ENCODE measurements at places on chromosomes 6 and 20.

DNA sequence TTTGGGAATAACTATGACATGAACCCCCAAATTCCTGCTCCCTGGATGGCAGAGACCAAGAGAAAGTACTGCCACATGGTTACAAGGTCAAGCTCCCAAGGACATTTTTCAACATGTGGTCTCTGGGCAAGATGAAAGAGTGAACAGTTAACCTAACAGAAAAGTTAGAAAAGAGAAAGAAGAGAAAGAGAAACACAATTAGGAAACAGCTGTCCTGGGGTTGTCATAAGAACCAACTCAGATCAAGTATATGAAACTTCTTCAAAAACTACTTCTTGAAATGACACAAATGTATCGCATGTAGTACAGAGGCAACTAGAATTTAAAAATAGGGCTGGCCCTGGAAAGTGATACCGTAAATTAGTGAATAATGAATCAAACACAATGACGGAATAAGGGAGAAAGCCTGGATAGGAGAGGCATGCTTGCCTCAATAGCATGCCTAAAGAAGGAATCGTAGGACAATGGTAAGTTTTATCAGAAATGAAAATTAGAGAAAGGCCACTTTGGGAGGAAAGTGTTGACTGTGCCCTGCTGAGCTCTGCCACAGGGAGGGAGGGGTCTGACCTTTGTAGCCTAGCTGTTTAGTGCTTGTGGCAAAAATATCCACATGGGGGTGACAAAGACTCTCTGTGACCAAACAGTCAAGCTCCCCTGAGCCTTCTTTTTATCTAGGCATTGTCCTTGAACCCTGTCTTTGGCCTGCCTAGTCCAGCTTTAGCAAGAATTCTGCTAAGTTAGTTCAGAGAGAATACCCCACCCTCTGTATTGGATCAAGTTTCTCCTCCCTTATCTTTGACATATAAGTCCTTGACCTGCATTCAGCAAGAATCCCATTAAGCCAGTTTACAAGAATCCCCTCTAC is 4.3 kb upstream of the DCBLD1 start:
- DNase-seq: no peak

- no peak for DNase-seq
Observed at GRCh38 chr6:40727271-40727670, 140.1 kb upstream of the LRFN2 start.

DNA sequence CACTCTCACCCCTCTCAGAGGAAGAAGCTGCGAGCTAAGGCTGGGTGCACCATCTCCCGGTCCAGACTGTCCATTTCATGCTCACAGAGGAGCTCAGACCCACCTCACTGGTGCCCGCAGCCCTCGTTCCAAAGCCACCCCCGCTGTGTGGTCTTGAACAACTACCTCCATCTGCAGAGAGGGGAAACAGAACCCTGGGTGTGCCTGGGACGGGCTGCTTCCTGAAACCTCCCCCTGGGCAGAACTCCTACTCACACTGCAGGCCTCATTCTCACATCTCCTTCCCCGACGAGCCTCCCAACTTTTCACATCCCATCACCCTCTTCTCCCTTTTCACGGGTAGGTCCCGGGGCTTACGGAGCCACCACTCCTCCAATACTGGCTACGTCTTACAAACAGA is 18.1 kb downstream of the PMEPA1 start:
- no peak for DNase-seq

DNA sequence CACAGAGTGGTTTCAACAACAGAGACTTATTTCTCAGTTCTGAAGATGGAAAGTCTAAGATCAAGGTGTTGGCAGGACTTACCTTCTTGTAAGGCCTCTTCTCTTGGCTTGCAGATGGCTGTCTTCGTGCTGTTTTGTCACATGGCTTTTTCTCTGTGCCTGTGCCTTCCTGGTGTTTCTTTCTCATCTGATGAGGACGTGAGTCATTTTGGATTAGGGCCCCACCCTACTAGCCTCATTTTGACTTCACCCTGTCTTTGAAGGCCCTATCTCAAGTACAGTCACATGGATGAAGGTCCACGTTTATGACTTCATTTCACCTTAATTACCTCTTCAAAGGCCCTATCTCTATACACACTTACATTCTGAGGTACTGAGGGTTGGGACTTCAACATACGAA is 41.4 kb upstream of the LAMA2 start:
- DNase-seq: no peak
